ENCODE measurements at places on chromosomes 2 and 18. TPM values are rescaled to one million over a fixed set of nuclear protein-coding genes. Genes with fewer than 3 reads are reported as not detected.

TTC32 gene
- 6.4 TPM for polyA plus RNA-seq

- H3K27ac ChIP-seq = no peak overlapping the region
- H3K4me1 ChIP-seq = no peaks in the 10 kb centered on the region
- no peaks in the 10 kb centered on the region for H3K36me3 ChIP-seq
- no peak for DNase-seq
Measured at GRCh38 chr2:5867056-5867455, 174.9 kb downstream of the SOX11 start.

DNA sequence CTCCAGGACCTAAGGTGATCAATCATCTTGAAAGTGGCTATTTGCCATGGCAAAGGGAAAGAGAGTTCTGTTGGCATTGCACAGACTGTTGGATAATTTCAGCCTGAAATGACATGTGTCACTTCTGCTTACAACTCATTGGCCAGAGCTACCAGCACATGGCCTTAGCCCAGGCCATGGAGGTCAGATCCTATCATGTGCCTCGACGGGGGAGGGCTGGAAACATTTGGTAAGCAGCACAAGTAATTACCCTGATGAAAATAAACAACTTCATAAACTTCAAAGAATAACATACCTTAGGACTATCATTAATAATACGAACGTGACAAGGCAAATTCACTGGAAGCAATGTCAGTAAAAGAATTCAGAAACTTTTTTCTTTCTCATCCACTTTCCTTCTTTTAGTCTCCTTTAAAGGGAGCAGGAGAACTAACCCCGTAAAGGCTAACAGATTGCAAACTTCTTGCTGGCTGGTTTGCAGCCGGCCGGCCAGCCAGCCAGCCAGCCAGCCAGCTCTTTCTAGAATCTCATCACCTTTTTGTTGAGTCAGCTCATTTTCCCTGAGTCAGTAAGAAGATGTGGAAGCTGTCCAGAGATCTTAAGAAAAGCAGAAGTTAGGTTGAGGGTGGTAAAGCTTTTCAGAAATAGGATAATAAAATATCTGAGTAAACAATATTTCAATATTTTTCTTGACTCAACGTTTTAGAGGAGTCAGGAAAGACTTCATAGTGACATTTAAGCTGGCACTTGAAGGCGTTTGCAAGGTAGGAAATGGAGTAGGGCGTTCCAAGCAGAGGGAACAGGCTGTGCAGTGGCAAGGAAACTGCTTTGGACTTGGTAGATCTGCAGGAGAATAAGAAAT, 31.9 kb downstream of the CNRIP1 start:
- peak; percentile 90 for DNase-seq
- no peak overlapping the region for H3K27ac ChIP-seq
- H3K4me1 ChIP-seq = peaks cover 22% of the 10 kb centered on the region
- no peaks in the 10 kb centered on the region for H3K36me3 ChIP-seq

DNA sequence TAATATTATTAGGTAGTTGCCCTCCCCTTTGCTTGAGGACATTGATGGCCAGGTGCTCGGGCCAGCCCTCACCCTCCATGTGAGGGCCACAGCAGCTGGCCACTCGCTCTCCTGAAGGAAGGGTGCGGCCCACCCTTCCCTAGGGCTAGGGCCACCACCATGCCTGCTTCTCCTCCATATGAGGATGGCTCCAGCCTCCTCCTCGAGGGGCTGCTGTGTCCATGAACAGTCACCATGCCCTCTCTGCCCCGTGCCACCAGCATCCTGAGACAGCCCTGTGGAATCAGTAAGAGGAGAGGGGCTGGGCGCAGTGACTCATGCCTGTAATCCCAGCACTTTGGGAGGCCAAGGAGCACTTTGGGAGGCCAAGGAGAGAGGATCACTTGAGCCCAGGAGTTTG, 2.4 kb downstream of the GPR17 start:
- no peak overlapping the region for H3K27ac ChIP-seq

- no peak overlapping the region for H3K27ac ChIP-seq
- H3K4me3 ChIP-seq = no peak overlapping the region
- H3K27me3 ChIP-seq = no peaks in the 10 kb centered on the region
- peaks cover 24% of the 10 kb centered on the region for H3K4me1 ChIP-seq
- H3K36me3 ChIP-seq = no peaks in the 10 kb centered on the region
Measured at GRCh38 chr2:31268344-31268743, 34.4 kb downstream of the EHD3 start.

DNA sequence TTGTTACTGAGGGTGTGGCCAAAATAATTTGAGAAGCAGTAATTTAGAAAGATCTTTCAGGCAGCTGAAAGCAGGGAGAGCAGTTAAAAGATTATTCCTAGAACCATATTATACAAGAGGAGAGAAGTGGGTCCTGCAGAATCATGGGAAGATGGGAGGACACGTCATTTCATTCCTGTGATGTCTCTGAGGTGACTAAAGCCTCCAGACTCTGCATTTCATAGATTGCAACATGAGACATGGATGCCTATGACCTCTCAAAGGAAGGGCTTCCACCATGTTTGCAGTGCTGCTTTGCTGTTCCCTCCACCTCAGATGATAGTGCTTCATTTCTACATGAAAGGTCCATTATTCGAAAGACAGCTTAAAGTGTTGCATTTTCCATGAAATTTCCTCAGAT, 788.4 kb downstream of the TSN start:
- H3K27ac ChIP-seq = no peak overlapping the region
- no peaks in the 10 kb centered on the region for H3K4me1 ChIP-seq
- no peaks in the 10 kb centered on the region for H3K36me3 ChIP-seq
- H3K27me3 ChIP-seq = no peaks in the 10 kb centered on the region

ONECUT2 gene
- 0.01 TPM for polyA plus RNA-seq

PSD4 gene
- polyA plus RNA-seq = 0.63 TPM

DNA sequence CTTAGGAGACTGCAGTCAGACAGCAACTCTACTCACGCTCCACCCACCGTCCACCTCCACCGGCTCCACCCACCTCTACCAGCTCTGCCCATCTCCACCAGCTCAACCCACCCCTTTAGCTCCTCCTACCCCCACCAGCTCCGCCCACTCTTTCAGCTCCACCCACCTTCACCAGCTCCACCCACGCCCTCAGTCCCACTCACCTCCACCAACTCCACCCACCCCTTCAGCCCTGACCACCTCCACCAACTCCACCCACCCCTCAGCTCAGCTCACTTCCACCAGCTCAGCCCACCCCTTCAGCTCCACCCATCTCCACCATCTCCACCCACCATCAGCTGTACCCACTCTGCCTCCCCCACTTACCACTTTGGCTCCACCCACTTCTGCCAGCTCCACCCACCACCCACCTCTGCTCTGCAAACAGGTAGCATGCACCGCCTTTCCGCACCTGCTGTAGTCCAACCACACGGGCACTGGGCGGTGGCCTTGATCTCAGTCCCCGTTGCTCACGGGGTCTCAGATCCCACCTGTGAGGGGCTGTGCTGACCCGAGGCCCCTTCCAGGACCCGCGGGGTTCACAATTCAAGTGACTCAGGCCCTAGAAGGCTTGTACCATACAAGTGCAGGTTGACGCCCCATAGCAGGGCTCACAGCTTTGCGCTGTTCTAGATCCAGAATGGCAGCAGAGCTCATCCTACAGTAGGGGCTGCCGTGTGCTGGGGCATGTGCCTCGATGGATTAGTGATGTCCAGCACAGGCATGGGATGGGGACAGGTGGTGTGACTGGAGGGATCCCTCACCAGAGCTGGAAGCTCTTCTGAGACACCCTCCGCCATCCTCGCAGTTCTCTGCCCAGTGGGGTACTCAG, 77.2 kb upstream of the OTOS start:
- H3K27me3 ChIP-seq = peaks cover 27% of the 10 kb centered on the region
- H3K4me3 ChIP-seq = no peak overlapping the region
- no peak for DNase-seq
- no peaks in the 10 kb centered on the region for H3K36me3 ChIP-seq
- H3K4me1 ChIP-seq = peaks cover 7% of the 10 kb centered on the region
- no peak overlapping the region for H3K27ac ChIP-seq

KANSL1L gene
- polyA plus RNA-seq = 2.6 TPM

ATIC gene
- 61.1 TPM for polyA plus RNA-seq

CNNM3 gene
- polyA plus RNA-seq = 0.94 TPM

GRCh38 chr2:101116348-101116747, 34.8 kb downstream of the TBC1D8 start:
- H3K36me3 ChIP-seq = no peaks in the 10 kb centered on the region
- DNase-seq = no peak
- peaks cover 30% of the 10 kb centered on the region for H3K4me1 ChIP-seq
- no peak overlapping the region for H3K4me3 ChIP-seq
- H3K27me3 ChIP-seq = no peaks in the 10 kb centered on the region

GRCh38 chr2:240399419-240400324, 35.8 kb upstream of the GPC1 start:
- H3K36me3 ChIP-seq = no peaks in the 10 kb centered on the region
- no peak overlapping the region for H3K27ac ChIP-seq
- no peaks in the 10 kb centered on the region for H3K27me3 ChIP-seq
- H3K4me3 ChIP-seq = no peak overlapping the region

TMEM247 gene
- polyA plus RNA-seq = not detected

KLHL14 gene
- not detected for polyA plus RNA-seq

TMEM163 gene
- polyA plus RNA-seq = not detected

CNDP1 gene
- not detected for polyA plus RNA-seq

DNA sequence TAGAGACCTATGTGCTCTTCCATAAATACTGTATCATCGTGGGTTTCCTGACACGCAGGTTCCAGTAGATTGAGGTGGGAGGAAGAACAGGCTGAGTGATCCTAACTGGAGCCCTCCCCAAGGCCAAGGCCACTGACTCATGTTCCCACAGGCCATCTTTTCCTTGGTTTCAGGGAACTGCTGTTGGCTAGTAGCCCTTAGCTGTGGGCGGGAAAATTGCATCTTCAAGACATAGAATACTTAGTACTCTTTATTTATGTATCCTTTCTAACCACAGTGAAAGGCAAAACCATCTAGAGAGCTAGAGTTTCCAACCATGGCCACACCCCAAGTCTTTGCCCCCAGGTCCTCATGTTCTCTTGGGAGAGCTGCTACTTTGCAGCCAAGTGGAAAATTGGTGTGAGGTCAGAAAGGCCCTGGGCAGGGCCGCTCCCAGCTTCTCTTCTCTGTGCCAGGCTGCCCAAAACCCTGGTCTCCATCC, 55.9 kb downstream of the COPS8 start:
- peaks cover 31% of the 10 kb centered on the region for H3K4me1 ChIP-seq
- H3K27ac ChIP-seq = peak overlapping the region; percentile 84
- H3K4me3 ChIP-seq = no peak overlapping the region
- DNase-seq = peak; percentile 90
- no peaks in the 10 kb centered on the region for H3K27me3 ChIP-seq

GRCh38 chr2:43174368-43174916, 52.0 kb downstream of the ZFP36L2 start:
- DNase-seq = no peak
- H3K4me3 ChIP-seq = no peak overlapping the region

- peak; percentile 73 for DNase-seq
- peak overlapping the region; percentile 75 for H3K27ac ChIP-seq
- H3K4me1 ChIP-seq = peaks cover 11% of the 10 kb centered on the region
- peak overlapping the region; percentile 80 for H3K4me3 ChIP-seq
- H3K36me3 ChIP-seq = no peaks in the 10 kb centered on the region
Measured at GRCh38 chr18:79069717-79070151, 540 bp downstream of the ATP9B start.

SERPINB10 gene
- not detected for polyA plus RNA-seq

ALLC gene
- not detected for polyA plus RNA-seq

DNA sequence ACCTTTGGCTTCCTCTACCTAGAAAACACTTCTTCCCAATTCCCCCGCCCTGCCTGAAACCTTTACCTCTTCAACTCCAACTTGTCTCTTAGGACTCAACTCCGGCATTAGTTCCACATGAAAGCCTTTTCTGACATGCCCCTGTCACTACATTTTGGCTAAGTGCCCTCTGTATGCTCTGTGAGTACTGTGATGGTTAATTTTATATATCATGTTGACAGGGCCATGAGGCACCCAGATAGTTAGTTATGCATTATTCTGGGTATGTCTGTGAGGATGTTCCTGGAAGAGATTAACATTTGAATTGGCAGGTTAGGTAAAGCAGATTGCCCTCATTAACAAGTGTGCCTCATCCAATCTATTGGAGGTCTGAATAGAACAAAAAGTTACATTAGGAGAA, 75.6 kb upstream of the NCKAP5 start:
- no peak overlapping the region for H3K27ac ChIP-seq
- DNase-seq = no peak
- H3K4me1 ChIP-seq = peaks cover 18% of the 10 kb centered on the region
- H3K4me3 ChIP-seq = no peak overlapping the region
- H3K36me3 ChIP-seq = no peaks in the 10 kb centered on the region
- H3K27me3 ChIP-seq = no peaks in the 10 kb centered on the region

DNA sequence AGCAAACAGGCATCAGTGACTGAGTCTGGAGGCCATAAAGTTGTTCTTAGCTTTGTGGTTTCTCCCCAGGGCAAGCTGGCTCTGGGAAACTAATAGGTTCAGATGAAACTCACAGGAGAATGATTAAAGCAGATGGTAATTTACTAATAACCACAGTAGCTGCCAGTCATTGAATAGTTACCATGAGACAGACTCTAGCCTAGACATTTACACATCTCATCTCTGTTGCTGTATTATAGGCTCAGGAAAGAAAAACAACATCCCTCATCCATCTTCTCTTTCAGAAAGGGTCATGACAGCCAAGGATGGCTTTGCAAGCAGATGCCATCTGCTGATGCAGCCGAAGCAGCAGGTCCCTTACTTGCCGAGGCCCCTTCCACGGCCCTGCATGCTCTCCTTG, 314.0 kb upstream of the ID2 start:
- no peaks in the 10 kb centered on the region for H3K4me1 ChIP-seq
- H3K4me3 ChIP-seq = no peak overlapping the region
- H3K27me3 ChIP-seq = no peaks in the 10 kb centered on the region
- H3K27ac ChIP-seq = no peak overlapping the region

All from GM23248 (cell line).